ENCODE measurements at places on chromosomes 3 and 15. TPM values are rescaled to one million over a fixed set of nuclear protein-coding genes. Genes with fewer than 3 reads are reported as not detected.

MFN1 gene
- total RNA-seq, result 37.2 TPM

FYTTD1 gene
- total RNA-seq, result 44.1 TPM

MESP2 gene
- 0.19 TPM for total RNA-seq

PLD1 gene
- 65.4 TPM for total RNA-seq

CCR9 gene
- total RNA-seq, result not detected

NR1I2 gene
- total RNA-seq, result not detected

CCDC54 gene
- not detected for total RNA-seq

BOC gene
- not detected for total RNA-seq

ZIC1 gene
- total RNA-seq, result not detected

STRIT1 gene
- not detected for total RNA-seq

ONECUT1 gene
- total RNA-seq, result not detected

FEZF2 gene
- total RNA-seq, result not detected

HRH1 gene
- 16.7 TPM for total RNA-seq

ARGFX gene
- total RNA-seq, result not detected

LSM3 gene
- 6.5 TPM for total RNA-seq

GOLGA8Q gene
- total RNA-seq, result 0.48 TPM

CCR2 gene
- not detected for total RNA-seq

PLCL2 gene
- 10.8 TPM for total RNA-seq

ANXA2 gene
- 4,270 TPM for total RNA-seq

Measured in vein endothelial cell (primary cell).